ENCODE measurements at places on chromosomes 11 and 22.

- no peak for DNase-seq
These were observed 31.6 kb upstream of the CRYBB3 start for GRCh38 chr22:25167834-25168601.

DNA sequence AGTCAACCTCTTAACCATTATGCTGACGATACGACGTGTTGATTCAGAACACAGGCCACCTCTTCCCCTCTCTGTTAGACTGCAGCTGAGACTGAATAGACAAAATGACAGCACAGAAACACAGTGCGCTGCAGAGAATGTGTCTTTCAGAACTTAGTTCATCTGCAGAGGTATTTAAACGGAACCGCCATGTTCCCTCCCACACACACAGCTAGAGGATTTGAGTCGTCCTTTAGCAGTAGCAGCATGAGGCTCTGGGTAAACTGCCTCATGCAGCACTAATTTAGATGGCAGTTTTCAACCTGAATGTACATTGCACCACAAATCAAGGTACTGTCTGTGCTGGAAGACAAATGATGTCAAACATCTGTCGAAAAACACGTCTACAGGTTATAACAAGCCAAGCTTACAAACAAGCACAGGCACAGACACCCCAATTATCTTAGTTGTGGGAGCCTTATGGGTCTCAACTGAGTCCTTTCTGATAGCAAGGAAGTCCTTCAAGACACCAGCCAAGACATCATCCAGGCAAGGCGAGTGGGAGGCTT lies 76.6 kb upstream of the LRRC4C start:
- DNase-seq: no peak

- peak; percentile 46 for DNase-seq
These were observed 1.2 kb downstream of the MAP4K2 start for GRCh38 chr11:64801561-64802369.

- no peak for DNase-seq
These were observed 98.9 kb downstream of the MICAL3 start for GRCh38 chr22:17925431-17925841.

DNA sequence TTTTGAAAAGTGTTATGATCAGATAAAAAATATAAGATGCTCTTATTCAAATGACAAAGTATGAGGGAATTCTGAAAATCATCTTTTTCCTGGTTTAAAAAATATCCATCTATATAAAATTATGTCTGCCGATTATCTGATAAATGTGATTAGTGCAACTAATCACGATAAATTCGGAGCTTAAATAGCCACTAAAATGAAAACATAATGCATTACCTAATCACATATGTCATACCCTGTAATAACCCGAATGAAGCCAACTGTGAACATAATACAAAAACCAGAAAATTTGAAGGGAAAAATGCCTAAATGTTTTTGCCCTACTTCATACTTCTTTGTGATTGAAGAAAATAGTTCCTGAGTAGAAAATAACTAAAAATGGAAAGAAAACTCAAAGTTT lies 808.4 kb upstream of the LUZP2 start:
- DNase-seq: no peak

DNA sequence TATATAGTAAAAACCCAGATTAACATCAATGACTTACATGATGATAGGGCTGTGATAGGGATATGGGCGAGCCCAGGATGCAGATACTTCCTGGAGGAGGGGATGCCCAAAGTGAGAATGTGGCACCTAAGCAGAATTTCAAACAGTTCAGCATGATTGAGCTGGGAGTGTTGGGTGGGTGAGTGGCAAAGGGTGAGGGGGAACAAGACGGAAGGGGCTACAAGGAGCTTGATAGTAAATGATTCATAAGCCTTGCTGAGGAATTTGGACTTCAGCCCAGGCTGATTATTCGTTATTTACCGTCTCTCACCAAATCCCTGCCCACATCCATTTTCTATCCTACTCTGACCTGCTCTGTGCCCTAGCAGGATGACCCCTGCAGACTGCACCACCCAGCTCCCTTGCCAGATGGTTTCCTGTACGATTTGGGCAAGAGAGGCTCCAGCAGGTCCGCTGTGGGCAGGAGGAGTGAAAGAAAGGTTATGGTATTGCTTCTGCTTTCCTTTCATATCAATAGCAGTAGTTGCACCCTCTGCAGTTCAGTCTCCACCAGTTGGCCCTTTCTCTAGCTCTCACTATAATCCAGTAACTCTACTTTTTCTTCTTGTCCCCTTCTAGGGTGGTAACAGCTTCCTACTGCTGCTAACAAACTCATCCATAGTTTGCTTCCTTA lies 30.3 kb upstream of the SIK2 start:
- DNase-seq: no peak

GRCh38 chr11:9385327-9385899 lies 961 bp downstream of the IPO7 start:
- DNase-seq: no peak

DNA sequence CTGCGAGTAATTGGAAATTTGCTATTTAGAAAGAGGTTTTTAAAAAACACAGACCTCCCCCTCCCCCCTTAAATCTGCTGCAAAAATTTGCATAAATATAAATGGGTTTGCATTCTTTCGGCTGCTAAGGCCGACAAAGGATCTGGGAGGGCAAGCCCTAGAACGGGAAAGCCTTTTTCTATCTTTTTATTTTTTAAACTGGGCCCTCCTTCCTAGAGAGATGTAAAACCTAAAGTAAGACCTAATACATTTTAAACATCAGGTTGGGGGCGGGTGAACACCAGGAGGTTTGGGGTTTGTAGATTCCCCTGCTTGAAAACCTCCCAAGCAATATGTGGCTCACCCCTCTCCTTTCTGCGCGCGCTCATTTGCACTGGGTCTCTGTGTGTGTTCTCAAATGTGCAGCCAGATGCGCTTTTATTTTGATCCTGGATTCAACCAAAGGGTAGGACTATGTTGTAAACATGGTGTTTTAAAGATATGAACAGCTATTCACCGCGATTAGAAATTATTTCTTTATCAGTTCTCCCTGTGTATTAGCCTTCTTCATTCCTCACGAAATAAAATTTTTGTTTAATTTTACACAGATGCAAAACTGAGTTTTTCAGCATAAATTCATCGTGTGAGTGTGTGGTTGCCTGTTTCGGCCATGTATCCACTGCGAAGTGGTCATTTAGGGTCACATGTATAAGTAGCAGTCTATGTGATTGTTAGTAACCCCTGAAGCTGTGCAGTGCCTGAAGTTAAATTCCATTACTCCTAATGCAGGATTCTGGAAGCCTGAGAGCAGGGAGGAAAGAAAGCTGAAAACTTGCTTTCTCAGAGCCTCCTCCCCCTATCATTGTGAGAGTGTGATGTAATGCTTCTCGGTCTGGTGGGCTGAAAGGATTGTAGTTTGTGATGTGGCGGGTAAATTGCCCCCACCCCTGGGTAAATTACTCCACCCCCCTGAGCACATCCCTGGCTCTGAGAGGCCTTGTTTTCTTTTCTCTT lies 988 bp downstream of the TNRC6B start:
- DNase-seq: no peak

DNA sequence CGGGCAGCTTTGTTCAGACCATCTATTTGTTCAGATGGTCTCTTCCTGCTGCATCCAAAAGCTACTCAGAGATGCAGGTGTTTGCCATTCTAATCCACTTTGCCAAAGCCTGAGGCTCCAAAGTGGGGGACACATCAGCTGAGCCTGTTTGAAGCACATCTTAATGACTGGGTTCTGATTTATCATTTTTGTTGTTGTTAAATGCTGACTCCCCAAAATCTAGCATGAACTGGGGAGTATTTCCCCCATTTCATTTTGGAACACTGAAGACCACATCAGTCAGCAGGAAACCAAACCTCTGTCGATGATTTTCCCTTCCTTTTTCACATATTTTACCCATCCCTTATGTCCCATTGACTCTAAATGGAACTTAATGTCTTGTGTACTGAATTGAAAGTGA lies 262.6 kb downstream of the NTM start:
- no peak for DNase-seq

DNA sequence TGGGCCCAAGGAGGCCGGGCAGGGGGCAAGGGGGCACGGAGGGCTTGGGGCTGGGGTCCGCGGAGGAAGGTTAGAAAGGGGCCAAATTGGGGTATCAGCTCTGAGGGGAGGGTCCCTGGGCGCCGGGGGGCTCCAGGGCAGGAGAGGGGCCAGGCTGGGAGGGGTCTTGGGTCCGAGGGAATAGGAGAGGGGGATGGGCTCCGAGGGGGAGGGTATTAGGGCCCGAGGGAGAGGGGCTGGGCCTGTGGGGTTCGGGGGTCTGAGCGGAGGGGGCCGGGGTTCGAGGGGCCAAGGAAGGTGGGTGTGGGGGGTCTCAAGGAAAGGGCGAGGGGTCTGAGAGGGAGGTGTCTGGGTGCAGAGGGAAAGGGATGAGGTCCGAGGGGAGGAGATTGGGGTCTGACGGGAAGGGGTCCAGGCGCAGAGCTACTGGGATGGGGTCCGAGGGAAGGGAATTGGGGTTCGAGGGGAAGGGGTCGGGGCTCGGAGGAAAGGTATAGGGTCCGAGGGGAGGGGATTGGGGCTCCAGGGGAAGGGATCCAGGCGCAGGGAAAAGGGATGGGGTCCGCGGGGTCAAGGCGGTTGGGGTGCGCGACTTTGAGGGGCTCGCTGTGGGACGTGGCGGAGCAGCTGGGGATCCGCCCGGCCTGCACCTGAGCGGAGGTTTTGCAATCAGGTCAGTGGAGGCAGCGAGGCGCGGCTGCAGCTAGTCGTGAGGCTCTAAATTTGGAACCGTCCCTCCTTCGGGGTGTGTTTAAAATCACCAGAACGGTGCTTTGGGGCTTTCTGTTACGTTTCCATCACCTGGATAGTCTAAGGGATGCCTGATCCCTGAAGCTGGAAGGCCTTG lies 728 bp downstream of the CTTN start:
- DNase-seq: no peak

DNA sequence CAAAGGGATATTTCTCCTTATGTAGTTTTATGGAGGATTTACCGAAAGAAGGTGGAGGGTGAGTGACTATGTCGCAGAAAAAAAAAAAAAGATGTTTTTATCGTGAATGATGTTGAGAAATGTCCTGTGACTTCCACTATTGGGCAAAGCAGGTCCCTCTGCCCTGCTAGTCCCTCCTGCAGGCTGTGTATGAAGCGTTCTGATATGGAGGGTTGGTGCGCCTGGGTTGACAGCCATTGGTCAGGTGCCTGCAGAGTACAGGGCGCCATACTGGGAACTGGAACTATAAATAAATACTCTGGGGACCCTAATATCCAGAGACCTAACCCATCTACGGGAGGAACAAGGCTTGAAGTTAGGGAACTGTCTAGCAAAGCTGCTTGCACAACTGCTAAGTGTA lies 1.5 kb downstream of the IL17RA start:
- peak; percentile 78 for DNase-seq

GRCh38 chr11:94613120-94613519 lies 46.0 kb downstream of the PIWIL4 start:
- no peak for DNase-seq

DNA sequence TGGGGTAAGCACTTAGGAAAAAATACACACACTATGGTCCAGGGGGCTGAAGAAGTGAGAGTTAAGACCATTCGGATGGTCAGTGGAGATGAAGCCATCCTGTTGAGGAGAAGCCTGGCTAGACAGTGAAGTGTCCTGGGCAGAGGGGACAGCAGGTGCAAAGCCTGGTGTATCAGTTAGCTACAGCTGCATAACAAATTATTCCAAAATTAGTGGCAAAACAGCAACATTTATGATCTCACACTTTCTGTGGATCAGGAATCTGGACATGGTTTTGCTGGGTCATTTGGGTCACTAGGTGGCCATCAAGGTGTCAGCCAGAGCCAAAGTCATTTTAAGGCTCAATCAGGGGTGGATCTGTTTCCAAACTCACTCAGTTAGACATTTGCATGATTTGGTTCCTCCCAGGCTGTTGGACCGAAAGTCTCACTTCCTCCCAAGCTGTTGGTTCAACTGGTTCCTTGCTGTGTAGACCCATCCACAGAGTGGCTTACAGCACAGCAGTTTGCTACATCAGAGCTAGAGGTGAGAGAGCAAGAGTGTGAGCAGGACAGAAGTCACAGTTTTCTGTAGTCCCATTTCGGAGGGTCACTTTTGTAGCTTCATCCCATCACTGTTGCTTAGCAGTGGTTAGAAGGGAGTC lies 80.1 kb upstream of the ALX4 start:
- no peak for DNase-seq

Data from HL-60 (cell line).